ENCODE measurements at places on chromosomes 7 and 10. TPM values are rescaled to one million over a fixed set of nuclear protein-coding genes. Genes with fewer than 3 reads are reported as not detected.
A peak's percentile ranks its signal among the peaks of the same experiment; 100 is the strongest.

The HOXA5 gene
- 6.7 TPM for total RNA-seq

The UTF1 gene
- not detected for total RNA-seq

GRCh38 chr7:156156734-156157408 lies 344.6 kb upstream of the SHH start:
- DNase-seq, result peak; percentile 54

GRCh38 chr7:6316226-6316625 lies 43.8 kb upstream of the CYTH3 start:
- no peak for DNase-seq

- DNase-seq, result no peak
These were observed 36.0 kb downstream of the NRAP start for GRCh38 chr10:113627836-113628235.
